Activated naive CD4-positive, alpha-beta T cell (primary cell): ENCODE measurements at places on chromosomes 11 and 22.
A peak's percentile ranks its signal among the peaks of the same experiment; 100 is the strongest.

DNA sequence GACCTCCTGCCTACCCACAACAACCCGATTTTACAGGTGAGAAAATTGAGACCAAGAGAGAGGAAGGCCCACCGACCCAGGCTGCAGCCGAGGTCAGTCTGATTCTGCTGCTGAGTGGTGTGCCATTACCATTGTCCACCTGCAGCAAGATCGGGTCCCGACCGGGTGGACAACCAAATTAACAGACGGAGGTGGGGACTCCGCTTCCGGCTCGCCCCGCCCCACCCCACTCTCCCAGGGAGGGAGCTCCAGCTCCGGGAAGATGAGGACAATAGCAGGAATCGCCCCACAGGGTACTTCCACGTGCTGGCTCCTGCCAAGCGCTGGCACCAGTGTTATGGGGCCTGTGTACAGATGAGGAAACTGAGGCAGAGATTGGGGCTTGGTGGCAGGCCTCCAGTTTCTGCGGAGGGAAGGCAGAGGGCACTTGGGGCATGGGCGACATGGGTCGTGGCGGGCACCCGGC is 425 bp upstream of the KDELR3 start:
- no peak for DNase-seq

- peak; percentile 89 for DNase-seq
Observed at GRCh38 chr11:819129-819931, 616 bp downstream of the PNPLA2 start.

GRCh38 chr11:10641177-10641911 is 52.2 kb downstream of the IRAG1 start:
- DNase-seq = no peak

DNA sequence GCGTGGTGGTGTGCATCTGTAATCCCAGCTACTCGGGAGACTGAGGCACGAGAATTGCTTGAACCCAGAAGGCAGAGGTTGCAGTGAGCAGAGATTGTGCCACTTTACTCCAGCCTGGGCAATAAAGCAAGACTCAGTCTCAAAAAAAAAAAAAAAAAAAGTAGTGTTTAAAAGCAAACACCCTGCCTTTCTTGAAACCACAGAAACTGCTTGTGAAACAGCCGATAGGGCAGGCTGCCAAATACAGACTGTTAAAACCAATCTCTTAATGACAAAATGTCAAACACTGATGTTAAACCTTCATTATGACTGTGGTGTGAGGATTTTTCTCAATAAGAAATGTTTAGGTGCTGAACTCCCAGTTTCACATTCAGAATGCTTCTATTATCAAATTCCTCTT is 27.3 kb downstream of the MARK2 start:
- DNase-seq = peak; percentile 15

DNA sequence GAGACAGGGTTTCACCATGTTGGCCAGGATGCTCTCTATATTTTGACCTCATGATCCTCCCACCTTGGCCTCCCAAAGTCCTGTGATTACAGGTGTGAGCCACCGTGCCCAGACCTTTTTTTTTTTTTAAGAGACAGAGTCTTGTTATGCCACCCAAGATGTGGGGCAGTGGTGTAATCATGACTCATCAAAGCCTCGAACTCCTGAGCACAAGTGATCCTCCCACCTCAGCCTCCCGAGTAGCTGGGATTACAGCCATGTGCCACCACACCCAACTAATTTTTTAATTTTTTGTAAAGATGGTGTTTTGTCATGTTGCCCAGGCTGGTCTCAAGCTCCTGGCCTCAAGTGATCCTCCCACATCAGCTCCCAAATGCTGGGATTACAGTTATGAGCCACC is 37.9 kb downstream of the IZUMO1R start:
- no peak for DNase-seq

DNA sequence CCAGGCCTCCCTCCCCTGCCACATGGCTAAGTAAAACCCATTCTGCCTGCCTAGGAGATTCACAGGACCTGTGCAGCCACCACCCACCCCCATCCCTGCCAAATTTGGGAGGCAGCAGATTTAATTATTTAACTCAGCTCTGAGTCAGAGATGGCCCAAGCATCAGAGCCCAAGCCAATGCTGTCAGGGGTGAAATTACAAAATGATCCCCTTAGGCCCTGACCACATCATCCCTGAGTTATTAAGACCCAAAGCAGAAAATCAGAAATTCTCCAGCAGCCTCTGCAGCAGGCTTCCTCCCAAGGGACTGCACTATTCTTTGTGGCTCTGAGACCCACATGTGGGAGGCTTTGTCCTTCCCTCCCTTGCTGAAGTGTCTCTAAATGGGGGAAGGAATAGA is 52.8 kb upstream of the RRAS2 start:
- DNase-seq = no peak

DNA sequence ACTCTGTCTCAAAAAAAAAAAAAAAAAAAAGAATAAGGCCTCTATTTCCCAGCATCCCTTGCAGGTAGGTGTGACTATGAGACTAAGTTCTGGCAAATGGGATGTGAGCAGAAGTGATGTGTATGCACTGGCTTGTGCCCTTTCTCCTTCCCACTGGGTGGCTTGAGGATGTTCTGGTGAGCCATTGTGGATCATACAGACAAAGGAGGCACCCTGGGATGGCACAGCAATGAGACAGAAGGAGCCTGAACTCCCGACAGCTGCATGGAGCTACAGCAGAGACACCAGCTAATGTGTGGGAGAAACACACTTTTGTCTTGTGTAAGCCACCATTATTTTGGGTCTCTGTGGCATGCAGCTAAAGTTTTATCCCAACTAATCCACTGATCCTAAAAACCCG is 10.6 kb upstream of the SORL1 start:
- DNase-seq = no peak

DNA sequence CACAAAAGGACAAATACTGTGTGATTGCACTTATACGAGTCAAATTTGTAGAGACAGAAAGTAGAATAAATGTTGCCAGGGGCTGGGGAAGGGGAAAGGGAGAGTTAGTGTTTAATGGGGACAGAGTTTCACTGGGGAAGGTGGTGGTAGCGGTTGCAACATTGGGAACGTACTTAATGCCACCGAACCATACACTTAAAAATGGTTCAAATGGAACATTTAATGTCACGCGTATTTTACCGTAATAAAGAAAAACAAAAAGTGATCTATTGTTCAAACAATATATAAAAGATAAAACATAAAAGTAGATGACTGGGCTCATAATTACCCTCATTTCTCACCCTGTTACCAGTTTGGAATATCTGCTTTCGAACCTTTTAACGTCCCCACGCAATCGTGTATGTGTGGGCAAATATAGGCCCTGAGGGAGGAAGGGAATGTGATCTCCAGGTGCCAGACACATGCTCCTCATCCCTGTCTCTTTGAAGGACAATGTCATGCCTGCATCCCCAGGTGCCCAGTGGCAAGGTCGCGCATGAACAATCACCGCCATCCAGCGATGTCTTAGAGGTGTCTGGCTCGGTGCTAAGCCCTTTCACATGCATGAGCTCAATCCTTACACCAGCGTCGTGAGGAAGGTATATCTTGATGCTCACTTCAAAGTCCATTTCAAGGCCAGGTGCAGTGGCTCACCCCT is 35.3 kb downstream of the LIF start:
- DNase-seq = no peak

GRCh38 chr22:36546092-36546804 is 17.3 kb upstream of the EIF3D start:
- no peak for DNase-seq

- DNase-seq = no peak
Observed at GRCh38 chr11:80849253-80849652, 1408.4 kb upstream of the TENM4 start.

GRCh38 chr22:44532552-44532951 is 34.5 kb upstream of the RTL6 start:
- DNase-seq = no peak

DNA sequence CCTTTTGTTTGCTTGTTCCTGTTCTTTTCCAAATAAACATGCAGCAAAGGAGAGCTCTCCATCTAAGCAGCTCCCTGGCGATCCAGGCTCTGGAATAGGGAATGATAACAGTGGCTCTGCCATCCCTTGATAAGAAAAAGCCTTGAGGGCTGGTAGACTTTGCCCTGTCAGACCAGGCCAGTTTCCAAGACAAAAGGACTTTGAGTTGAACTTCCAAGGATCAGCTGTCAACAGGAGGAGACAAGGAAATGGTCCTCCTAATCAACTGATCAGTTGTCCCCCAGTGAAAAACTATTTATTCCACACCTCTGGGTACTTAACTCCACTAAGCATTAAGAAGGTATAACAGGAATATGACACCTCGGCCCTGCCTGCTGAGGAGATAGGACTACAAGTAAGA is 127.8 kb downstream of the PARVA start:
- DNase-seq = no peak

DNA sequence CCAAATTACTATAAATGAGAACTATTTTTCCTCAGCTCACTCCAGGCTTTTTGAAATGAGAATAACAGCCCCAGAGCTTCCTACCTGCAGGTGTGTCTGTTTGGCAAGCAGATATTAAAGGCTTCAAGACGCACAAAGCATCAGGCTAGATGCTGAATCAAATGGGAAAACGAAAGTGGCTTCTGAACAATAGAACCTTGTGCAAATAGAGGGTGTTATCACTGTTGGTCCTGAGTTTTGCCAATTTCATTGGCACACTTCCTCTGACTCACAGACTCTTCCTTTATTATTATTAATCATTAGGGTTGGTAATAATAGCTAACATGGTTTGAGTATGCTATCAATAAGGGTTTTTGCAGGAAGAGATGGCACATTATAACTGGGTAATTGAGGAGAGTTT is 13.4 kb downstream of the SYT13 start:
- DNase-seq = no peak

- DNase-seq = no peak
Observed at GRCh38 chr11:8759634-8760033, 77.0 kb downstream of the RPL27A start.

- no peak for DNase-seq
Observed at GRCh38 chr11:76071090-76071489, 135.2 kb downstream of the WNT11 start.

GRCh38 chr11:36333897-36334296 is 37.8 kb downstream of the PRR5L start:
- DNase-seq = no peak

DNA sequence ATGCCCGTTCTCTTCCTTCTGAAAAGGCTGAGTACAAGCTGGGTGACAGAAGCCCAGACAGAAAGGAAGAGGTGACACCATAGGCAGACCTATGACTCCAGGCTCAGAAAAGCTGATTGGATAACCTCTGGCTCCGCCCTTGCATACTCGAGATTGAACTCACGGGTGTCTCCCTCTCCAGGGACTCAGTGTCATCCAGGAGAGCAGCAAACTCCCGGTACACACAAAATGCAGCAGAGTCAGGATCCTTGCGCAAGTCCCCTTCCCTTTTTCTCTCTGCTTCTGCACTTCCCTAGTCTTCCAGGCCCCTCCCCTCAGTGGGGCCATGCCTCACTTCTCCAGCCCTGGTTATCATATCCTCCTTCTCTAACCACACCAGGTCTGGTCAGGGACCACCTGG is 9.8 kb downstream of the SCN4B start:
- DNase-seq = no peak

DNA sequence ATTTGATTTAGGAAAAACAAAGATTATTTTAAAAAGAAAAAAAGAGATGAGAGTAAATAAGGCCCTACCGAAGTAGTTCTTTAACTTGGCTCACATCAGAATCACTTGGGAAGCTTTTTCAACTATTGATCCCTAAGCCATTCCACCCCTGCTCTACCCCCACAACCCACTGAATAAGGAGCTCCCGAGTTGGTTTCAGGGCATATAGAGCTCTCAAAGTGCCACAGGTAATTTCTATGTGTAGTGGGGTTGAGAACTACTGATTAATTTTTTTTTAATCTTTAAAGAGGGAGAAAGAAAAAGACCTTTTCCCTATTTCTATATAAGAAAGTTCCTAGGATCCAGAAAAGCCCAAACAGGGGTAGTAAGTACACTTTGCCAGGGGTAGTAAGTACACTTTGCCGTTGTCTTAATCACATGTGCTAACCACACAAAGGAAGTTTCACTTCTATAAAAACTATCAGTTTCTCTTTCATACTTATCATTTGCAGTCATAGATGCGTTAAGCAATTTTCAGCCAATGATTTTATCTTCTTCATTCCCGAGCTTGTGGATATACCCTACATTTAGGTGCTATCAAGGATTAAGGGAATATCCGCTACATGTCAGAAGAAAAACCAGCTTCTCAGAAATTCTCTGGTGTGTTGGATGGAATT is 108.4 kb upstream of the ZC3H12C start:
- DNase-seq = no peak

- no peak for DNase-seq
Observed at GRCh38 chr11:11843211-11843621, 1.4 kb downstream of the USP47 start.

DNA sequence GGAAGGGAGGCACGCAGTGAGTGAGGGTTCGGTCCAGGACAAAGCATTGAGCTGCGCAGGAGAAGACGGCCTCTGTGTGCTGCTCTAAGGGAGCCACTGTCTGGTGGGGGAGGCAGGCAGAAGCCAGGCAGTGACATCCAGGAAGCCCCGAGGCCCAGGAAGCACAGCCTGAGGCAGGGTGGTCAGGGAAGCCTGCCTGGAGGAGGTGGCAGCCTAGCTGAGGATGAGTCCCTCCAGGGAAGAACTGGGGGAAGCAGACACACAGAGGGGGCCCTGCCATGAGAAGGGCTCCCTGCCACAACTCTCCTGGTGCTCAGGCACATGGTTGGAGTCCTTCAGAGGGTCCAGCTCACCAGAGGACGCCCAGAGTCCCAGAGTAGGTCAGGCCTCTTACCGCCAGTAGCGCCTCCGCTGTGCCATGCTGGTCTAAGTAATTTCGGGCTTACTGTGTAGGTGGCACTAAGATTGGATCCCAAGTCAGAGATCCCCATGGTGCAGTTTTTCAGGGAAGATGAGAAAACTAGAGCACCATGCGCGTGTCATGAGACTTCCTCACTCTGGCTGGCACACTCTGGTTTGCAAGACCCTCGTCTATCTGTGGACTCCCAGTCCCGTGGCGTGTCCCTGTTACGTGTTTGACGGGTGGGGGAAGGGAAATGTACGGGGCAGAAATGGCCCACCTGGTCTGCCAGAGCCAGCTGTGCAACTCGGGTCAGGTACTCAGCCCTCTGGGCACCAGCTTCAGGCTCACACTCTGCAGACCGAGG is 887.2 kb downstream of the BRD1 start:
- no peak for DNase-seq

DNA sequence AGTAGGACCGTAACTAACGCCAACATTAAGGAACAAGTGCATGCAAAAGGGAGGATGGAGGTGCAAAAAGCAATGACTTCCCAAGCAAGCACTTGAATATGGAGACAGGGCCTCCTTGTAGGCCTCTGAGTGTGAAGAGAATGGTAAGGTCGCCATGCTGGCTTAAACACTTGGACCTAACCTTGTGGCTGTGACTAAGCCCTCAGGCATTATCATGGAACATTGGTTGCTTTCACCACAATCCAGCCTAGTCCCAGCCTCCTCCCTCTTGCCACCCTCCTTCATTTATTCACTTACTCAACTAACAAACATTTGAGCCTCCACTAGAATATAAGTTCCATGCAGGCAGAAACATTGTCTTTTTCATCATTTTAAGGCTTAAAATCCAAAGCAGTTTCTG is 11.9 kb upstream of the SYTL2 start:
- no peak for DNase-seq
